ENCODE measurements at places on chromosomes 11 and 22.

GRCh38 chr22:30822216-30823014 lies 127.7 kb downstream of the OSBP2 start:
- DNase-seq, result no peak

DNA sequence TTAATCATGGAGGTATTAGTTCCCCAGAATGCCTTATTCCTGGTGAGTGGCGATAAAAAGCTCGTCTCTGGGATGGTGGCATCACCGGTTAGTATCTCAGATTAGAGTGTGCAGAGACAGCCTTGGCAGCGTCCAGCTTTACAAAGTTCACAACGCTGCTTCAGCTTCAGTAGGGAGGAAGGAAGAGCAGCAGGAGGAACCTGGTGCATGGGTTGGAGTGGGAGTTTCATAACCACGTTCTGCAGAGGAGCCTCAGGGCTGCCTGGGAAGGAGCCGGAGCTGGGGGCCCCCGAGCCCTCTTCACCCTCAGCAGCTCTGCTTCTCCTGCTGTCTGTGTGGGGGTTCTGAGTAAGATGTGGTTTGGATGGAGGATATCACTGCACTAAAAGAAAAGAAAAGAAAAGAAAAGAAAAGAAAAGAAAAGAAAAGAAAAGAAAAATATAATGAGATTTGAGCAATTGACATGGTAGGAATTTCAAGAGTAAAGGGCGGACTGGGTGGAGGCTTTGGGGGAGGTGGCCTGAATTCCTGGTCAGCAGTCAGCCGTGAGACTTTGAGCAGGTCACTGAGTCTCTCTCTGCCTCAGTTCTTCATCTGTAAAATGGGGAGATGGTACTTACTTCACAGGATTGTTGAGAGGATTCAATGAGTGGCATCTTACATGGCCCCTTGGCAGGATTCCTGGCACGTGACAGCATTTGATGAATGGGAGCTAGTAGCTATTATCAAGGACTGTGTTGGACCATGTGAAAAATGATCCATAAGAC lies 6.5 kb downstream of the ASPHD2 start:
- DNase-seq, result no peak

- no peak for DNase-seq
Observed at GRCh38 chr22:41237036-41237706, 3.6 kb downstream of the CHADL start.

GRCh38 chr11:128488471-128488870 lies 98.9 kb downstream of the ETS1 start:
- no peak for DNase-seq

- DNase-seq, result no peak
Observed at GRCh38 chr11:7690648-7691047, 15.6 kb downstream of the OVCH2 start.

GRCh38 chr22:24128021-24128420 lies 53.3 kb upstream of the SUSD2 start:
- DNase-seq, result no peak

DNA sequence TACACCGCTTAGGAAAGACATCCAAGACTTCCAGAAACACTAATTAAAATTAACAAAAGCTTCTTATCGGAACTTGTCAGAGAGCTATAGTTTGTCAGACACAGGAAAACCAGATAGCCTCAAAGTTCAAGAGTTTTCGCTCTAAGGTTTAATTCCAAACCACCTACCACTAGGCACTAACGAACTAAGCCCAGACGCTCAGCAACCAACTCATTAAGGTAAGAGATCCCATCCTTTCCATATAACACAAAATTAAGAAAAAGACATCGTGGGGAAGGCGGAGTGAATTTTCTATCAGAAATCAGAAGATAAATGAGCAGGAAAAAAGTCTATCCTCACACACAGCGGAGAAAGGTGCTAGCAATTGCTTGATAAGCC lies 382 bp downstream of the IMMP1L start:
- DNase-seq, result peak; percentile 46

DNA sequence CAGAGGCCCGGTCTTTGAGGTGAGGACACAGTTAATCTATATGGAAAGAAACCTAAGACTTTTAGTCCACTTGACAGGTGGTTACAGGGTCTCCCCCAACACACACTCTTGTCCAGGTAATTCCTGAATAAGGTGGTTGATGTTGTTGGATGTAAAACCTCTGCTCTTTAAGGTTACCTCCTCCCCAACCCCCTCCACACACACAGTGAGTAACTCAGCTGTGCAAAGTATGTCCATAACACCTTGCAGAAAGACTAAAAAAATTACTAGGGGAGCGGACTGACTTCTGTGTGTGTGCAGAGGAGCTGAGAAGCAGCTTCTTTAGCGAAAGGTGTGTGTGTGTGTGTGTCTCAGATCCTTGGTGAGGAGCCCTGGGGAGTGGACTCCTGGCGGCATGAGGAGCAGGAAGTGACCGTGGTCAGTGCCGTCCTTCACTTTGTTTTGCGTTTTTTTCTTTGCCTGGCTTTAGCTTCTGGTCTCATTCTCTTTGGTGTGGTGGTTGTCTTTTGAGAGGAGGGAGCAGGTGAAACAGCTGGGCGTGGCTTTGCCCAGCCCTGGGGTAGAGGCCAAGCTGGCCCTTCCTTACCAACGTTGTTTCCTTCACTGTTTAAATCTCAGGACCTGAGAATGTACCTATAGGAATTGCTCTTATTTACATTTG lies 1.7 kb downstream of the ZBED4 start:
- no peak for DNase-seq

GRCh38 chr11:15128621-15129020 lies 13.9 kb downstream of the INSC start:
- no peak for DNase-seq

GRCh38 chr11:15923183-15923582 lies 433.2 kb downstream of the SOX6 start:
- DNase-seq, result peak; percentile 33

DNA sequence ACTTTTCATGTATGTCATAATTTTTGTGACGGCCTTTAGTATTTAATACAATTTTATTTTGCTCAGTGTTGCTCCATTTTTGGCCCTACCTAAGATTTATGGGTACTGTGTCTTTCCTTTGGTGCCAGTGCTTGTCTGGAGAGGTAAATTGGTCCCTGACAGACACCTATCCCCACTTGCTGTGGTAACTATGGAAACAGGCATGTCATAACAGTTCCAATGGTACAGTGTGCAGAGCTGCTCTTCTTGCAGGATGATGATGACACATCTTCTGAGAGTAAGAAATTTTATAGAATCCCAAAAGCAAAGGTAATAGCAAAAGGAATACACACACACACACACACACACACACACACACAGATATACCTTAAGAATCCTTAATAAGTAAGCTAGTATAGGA lies 118.5 kb downstream of the ELP4 start:
- no peak for DNase-seq

DNA sequence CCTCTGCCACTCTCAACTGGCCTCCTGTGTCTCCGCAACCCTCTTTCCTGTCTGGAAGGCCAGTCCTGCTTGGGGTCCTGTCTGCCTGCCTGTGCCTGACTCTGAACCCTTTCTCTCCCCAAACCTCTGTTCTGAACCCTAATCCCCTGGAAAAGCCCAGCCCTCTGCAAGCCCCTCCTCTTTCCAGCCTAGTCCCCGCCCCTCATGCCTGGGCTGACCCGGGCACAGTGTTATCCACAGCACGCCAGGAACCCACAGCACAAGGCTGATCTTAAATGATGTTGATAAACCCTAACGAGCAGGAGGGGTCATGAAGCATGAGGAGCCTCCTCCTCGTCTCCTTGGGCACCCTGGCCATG lies at the start of gene IFITM10:
IFITM10 (minus strand) TSS at position 115 of the 359 bp plus-strand sequence. CDS start 153 bp downstream, outside the sequence.
- DNase-seq, result no peak

DNA sequence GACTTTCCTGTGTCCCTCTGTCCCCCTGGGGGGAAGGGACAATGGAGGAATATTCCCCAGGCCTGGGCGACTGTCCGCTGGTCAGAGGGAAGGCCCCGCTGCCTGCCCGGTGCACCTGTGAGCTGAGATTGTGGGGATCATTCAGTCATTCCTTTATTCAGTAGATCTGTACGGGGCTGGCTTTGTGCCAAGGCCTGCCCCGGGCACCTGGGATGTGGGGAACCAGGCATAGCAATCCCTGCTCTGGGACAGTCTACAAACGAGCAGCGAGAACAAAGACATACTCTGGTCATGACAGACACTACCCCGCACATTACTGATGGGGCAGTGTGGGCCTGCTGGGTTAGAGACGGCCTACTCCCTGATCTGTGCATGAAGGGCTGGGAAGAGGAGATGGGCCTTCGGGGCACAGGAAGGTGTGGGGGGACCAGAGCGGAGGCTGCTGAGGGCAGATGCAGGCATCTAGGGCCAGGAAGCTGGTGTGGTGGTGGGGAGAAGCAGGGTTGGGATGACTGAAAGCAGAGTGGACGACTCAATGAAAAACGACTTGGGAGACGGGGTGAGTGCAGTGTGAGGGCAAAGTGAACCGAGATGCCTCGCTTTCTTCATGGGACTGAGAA lies 1.8 kb upstream of the MYO7A start:
- no peak for DNase-seq

Data from NCI-H1092 treated with DMSO at 0.1 percent for 48 hours (cell line).